ENCODE measurements at places on chromosomes 1 and 21.

DNA sequence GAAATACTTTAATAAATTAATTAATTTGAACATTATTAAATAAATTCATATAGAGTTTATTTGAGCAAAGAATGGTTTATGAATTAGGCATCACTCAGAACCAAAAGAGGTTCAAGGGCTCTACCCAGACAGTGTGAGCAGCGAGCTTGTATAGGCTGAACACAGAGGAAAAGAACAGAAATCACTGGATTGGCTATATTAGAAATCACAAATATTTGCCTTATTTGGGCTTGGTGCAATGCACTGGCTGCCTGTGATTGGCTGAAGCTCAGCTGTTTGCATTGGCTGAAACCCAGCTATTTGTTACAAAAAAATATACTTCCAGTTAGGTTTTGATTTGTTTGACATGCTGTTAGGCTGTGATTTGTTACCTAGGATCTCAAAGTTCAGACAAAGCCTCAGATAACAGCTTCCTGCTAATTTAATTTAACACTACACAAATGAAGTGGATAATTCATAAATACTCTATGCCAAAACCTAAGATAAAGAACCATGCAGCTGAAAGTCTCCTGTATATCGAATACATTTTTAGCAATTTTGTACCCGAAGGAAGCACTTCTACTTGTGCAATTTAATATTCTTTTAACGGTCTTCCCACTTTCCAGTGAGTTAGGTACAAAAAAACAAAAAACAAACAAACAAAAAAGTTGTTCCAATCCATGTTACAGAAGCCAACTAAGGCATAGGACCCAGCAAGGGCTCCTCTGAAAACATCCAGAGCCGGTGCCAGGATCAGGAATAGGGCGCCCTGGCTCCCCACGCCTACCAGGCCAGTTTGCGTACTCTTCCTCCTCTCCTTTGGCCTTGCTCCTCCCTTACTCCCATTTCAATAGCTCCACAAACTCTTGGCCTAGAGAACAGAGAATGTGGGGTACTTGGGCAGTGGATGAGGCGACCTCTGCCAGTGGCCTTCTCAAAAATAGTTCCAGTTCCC, 179.1 kb downstream of the DUSP10 start:
- DNase-seq, result no peak

GRCh38 chr1:109398343-109399225, 866 bp upstream of the SORT1 start:
- DNase-seq, result no peak

GRCh38 chr21:42367367-42368165, 1.2 kb upstream of the TFF1 start:
- no peak for DNase-seq

- peak; percentile 22 for DNase-seq
Observed at GRCh38 chr1:184753608-184754475, 816 bp downstream of the EDEM3 start.

DNA sequence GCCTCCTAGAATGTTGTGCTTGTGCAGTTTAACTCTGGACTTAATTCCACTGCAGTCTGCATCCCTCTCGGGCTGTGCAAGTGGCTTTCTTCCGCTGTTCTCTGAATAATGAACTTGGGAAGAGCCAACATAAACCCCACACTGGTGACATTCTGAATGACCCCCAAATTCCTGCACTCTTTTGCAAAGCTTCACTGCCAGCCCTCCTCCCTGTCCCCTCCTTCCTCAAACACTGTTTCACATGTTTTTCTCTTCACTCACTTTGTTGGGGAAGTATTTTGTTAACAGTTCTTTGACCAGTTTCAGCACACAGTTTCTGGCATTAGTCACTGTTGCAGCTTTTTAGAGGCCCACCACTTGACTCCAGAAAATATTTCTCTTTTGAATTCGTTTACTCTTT, 39.7 kb downstream of the GNG12 start:
- no peak for DNase-seq

- no peak for DNase-seq
Observed at GRCh38 chr1:192435704-192436103, 118.9 kb downstream of the RGS21 start.

GRCh38 chr1:23384312-23385058, 14.8 kb upstream of the ZNF436 start:
- DNase-seq, result no peak

GRCh38 chr1:10685808-10686403, 110.5 kb downstream of the CASZ1 start:
- DNase-seq, result no peak

- DNase-seq, result no peak
Observed at GRCh38 chr21:15986277-15986676, 256.5 kb downstream of the USP25 start.
